Urinary bladder (tissue), 4 donors: ENCODE measurements at places on chromosomes 12 and 14.

GRCh38 chr12:8561011-8561410 lies 20.3 kb upstream of the CLEC4E start:
- DNase-seq: no peak

- no peak for DNase-seq
These were observed 113.4 kb downstream of the PLXNC1 start for GRCh38 chr12:94261786-94262185.

DNA sequence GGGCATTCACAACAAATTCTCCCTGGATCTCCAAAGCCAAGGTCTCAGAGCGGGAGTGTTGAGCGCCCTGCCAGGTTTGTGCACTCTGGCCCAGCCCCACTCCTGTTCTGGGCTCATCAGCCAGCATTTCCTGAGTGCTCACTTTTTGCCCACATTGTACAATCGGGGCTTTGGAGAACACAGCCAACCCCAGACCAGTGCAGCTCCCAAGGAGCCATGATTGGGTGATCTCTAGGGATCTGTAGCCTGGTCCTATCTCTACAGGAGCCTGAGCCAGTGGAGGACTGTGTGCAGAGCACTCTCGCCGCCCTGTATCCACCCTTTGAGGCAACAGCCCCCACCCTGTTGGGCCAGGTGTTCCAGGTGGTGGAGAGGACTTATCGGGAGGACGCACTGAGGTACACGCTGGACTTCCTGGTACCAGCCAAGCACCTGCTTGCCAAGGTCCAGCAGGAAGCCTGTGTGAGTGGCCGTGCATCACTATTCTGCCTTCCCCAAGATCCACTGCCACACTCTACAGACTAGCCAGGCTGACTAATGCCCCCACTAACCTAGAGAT lies 2.8 kb downstream of the ARHGEF40 start:
- DNase-seq: no peak

- no peak for DNase-seq
These were observed 31.5 kb downstream of the GPR65 start for GRCh38 chr14:88036422-88036821.

- no peak for DNase-seq
These were observed 222.1 kb downstream of the AACS start for GRCh38 chr12:125287155-125287847.
